ENCODE measurements at places on chromosomes 6 and 20.

DNA sequence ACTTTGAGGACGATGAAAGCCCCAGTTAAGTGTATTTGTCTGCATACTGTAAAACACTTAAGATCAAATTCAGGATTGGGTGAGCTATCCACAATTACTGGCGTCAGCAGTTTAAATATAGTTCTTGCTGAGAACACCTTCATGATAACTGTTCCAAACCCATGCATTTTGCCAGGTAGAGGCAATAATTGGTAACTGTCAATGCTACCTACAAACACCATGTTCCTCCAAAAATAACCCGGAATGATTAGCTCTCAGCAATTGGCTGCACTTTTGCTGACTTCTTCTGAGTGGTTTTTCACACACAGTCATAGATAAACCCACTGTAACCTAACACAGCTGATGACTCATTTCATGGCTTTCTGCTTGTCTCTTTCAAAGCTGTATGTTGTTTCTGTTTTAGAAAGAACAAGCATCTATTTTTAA lies 1358.6 kb upstream of the GJE1 start:
- no peak for DNase-seq

DNA sequence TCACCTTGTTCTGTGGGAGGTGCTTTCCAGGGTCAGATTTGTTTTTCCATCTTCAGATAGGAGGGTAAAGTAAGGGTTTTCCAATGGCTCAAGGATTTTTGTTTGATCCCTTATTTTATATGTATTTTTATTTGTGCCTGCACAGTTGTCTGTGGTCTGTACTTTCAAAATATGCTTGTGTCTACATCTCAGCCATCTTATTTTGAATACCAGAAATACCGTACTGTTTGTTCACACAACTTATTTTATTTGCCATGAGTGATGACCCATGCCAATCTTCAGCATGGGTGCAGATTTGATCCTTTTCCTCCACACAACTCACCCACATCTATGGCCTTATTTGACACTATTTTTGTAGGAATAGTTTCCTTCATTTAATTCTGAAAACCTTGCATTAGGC lies 72.2 kb upstream of the PTCHD4 start:
- DNase-seq: no peak

DNA sequence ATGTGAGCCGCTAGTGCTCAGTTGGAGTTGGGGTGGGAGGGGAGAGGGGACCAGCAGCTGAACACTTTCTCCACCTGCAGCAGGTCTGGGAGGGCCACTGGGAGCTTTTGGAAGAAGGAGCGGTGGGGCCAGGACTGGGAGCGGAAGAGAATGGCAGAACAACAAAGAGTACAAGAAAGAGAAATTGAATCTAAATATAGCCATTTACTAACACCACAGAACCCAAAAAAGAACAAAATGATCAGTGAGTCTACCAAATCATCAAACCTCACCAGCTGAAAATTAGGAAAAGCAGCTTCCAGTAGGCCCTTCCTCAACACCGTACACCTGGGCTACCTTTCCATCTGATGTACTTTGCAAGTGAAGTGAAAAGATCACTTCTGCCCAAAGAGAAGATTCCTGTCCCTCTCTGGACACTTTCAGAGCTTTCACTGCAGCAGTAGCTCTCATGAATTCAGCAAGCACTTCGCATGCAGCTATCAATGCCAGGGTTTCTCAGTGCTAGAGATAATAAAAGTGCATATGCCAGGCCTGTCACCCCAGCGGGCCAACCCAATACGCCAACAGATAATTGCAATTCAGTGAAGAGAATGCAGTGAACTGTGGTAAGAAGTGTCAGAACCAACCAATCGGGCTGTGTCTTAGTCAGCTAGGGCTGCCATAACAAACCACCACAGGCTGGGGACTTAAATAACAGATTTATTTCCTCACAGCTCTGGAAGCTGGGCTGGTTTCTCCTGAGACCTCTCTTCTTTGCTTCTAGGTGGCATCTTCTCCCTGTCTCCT lies 597 bp downstream of the LY86 start:
- no peak for DNase-seq

DNA sequence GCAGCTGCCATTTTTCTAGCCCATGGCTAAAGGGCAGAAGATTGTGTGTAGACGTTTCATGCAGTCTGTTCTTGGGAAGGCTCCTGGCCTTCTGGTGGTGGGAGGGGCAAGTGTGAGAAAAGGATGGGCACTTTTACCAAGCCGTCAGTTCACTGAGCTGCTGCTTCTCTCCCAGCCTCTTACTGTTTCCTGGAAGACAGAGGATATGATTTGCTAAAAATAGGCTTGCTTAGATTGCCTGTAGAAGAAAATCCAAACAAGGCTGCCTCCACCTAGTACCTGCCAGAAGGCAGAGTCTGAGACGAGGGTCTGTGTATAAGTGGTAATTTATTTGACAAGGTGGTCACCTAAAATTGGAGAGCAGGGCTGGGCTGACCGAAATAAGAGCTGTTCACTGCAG lies 7.5 kb downstream of the KIZ start:
- DNase-seq: no peak

- no peak for DNase-seq
Measured at GRCh38 chr20:60553095-60553494, 594.9 kb downstream of the CDH26 start.

DNA sequence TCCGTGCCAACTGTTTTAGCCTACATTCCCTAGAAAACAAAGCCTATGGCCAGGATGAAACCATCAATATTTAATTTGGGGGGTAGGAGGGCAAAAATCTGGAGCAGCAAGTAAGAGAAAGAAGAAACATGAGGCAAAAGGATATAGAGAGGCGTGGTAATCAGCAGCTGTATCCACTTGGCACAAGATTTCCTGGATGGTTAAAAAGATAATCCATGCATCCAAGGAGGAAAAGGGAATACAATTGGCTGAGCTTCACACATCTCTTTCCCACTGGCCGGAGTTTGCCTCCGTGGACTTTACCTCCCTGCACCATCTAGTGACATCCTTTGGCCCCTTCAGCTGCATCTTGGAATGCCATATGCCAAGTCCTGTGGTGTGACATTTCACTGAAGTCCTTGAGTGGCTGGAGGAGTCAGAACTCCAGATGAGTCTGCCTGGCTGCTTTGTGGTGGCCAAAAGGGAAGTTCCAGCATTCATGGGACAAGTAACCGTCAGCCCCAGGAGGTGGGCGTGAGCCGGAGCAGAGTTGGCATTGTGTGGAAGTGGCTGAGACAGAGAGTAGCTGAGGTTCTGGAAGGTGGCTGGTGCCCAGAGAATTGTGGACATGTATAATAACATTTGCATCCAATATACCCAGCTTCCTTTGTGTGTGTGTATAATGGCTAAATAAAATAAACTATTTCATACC lies 13.7 kb upstream of the TMX4 start:
- no peak for DNase-seq

DNA sequence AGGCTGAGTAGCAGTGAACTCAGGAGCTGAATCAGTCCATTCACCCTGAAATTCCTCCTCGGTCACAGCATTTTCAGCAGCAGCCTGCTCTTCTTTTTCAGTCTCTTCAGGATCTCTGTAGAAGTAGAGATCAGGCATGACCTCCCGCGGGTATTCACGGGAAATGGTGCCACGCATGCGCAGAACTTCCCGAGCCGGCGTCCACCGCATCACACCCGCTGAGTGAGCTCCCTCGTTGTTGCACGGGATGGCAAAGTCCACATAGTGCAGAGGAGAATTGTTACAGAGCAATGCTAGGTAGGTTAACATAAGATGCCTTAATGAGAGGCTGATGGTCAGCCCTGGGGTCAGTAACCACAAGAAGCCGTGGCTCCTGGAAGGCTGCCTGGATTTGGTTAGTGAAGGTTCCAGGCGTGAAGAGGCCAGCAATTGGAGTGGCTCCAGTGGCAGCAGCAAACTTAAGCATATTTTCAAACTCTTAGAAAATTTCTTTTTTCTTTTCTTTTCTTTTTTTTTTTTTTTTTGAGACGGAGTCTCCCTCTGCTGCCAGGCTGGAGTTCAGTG lies 113.5 kb upstream of the HDAC2 start:
- DNase-seq: no peak

DNA sequence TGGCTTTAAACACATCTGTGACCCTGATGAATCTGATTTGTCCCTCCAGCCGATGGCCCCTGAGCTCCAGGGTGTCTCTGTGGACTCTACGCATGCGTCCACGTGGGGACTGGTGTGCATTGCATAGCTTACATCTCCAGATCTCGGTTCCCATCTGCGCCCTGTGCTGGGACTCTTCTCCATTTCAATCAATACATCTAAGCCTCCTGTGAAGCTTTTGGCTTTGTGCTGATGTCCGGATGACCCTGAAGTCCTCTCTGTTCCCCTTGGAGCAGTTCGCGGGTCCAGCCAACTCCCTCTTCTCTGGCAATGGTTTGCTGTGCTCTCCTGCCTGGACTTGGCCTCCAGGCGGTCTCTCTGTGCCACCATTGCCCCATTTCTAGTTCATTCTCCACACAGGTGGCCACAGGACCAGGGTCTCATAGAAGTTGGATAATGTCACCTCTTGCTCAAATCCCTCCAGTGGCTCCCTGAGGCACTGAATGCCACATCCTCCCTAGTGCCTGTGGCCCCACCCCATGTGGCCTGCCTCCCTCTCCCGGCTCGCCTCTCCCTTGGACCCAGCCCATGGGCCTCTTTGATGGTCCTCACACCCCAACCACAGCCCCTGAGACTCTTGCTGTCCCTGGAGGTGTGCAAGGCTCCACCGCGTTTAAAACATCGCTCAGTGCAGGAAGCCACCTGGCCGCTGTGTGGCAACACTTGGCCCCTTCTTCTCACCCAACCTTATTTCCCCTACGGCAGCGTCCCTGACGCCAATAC lies 155.4 kb downstream of the SYCP2 start:
- DNase-seq: no peak

- DNase-seq: no peak
Measured at GRCh38 chr6:155738602-155739105, 283.0 kb upstream of the NOX3 start.

- DNase-seq: no peak
Measured at GRCh38 chr6:14797875-14798593, 447.8 kb upstream of the JARID2 start.

DNA sequence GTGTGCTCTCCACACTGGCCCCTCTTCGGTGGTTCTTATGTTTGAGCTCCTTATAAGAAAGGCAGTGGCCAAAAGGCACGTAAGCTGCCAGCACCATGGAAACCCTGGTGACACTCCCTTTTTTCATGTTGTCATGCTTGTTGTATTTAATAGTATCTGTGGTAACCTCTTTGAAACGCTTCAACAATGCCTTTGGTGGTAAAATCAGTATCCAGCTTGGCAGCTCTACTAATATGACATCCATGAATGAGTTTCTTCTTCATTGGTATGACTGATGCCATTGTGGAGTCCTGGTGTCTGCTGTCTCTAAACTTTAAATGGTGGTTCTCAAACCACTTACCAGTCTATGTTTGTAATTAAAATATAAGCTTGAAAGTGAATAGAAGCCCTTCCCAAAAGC lies 10.7 kb upstream of the MYLK2 start:
- no peak for DNase-seq

- no peak for DNase-seq
Measured at GRCh38 chr20:1423625-1424106, 30.8 kb upstream of the FKBP1A start.

DNA sequence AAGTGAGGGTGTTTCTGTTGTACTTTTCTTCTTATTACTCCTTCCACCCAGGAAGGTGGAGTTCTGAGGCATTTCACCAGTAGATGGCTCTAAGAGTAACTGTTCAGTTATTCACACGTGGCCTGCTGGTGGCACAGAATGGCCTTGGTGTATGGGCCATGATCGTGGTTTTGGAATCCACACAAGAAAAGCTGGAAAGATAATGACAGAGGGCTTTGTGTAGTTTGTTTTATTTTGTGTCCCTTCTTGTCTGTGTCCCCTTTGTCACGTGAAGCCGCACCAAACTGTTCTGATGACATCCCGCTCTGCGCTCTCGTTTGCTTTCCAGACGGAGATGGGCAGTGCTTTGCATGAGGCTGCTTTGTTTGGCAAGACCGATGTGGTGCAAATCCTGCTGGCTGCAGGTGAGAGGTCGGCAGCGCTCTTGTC lies 93.4 kb downstream of the ANKS1A start:
- no peak for DNase-seq

GRCh38 chr6:45398075-45398813 lies 20.5 kb upstream of the SUPT3H start:
- no peak for DNase-seq

Measured in stimulated activated CD8-positive, alpha-beta memory T cell treated with anti-CD3 and anti-CD28 coated beads, Interleukin-15, amount 100 ng/mL, for 48 hours (primary cell).